ENCODE measurements at places on chromosomes 2 and 18.

- no peak for DNase-seq
Observed at GRCh38 chr2:190607014-190607597, 41.8 kb upstream of the NAB1 start.

- DNase-seq, result no peak
Observed at GRCh38 chr2:203551778-203552177, 16.7 kb upstream of the RAPH1 start.

GRCh38 chr18:55404832-55405465 is 183.0 kb downstream of the TCF4 start:
- no peak for DNase-seq

DNA sequence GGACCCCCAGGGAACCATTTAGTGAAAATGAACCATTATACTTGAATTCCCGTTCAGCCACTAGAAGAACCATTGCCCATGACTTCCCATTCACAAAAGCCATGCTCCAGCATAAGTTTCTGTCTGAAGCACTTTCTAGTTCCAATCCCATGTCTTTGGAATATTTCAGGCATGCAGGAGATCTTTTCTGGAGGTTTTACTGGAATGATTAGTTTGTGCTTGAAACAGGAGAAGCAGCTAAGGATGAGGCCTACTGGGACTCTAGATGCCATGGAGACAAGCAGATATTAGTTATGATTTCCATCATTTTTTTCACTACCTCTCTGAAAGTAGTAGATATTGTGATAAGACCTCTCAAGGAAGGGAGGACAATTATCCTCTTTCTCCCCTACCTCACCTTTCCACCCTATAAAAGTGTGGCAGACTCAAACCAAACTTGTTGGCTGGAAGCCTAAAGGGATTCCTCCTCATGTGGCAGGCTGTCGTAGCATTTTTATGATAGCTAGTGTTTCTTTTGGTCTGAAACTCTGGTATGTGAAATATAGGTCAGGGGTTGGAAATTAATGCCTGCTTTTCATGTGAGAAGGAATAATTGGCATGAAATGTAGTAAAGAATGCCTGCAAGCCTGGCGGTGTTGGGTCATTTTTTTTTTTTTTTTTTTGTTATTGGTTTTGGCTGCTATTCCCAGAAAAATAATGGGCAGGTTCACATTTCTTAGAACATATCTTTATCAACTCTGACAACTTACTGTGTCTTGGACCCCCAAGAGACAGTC is 29.3 kb upstream of the MMADHC start:
- no peak for DNase-seq

- no peak for DNase-seq
Observed at GRCh38 chr2:157696036-157696435, 67.4 kb upstream of the ACVR1C start.

GRCh38 chr2:101300836-101301235 is 7.7 kb downstream of the RNF149 start:
- DNase-seq, result no peak

DNA sequence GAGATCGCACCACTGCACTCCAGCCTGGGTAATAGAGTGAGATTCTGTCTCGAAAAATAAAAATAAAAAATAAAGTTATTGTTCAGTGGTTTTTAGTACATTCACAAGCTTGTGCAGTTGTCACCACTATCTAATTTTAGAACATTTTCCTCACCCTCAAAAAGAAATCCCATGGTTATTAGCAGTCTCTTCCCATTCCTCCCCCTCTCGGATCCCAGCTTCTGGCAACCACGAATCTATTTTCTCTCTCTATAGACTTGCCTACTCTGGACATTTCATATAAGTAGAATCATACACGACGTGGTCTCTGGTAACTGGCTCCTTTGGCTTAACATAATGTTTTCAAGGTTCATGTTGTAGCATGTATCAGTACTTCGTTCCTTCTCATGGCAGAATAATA is 38.6 kb downstream of the CABLES1 start:
- no peak for DNase-seq

DNA sequence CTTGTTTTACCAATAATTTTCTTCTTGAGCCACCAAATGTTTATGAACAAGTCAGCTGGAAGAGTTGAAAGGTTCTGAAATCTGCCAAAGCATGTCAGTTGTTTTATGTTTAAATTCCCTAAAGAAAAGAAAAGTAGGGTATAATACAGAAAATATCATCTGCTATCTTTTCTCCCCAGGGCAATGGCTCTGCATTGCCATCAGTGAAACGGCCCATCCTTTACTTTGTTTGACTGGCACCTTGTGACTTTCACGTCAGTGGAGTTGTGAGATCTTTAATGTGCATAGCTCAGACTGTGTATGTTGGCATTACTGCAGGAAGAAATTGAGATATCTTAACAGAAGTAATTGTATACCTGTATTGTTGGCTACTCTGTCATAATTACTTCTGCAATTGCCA is 239.9 kb downstream of the THSD7B start:
- no peak for DNase-seq

DNA sequence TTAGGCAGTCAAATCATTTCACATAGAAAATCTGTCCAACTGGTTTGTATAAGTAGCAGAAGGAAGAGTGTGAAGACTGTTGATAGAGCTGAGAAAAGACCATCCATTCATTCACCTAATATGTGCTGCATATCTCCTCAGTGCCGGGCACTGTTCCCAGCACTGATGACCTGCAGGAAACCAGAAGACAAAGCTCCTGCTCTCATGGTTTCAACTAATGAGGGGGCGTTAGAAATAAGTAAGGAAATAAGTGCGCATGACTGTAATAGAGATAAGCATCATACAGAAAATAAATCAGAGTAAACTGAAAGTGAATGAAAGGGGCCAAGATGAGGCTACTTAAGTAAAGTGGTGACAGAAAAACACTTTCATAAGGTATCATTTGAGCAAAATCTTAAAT is 427.5 kb upstream of the CDH20 start:
- no peak for DNase-seq

GRCh38 chr2:47653902-47654789 is 128.8 kb upstream of the MSH6 start:
- DNase-seq, result no peak

DNA sequence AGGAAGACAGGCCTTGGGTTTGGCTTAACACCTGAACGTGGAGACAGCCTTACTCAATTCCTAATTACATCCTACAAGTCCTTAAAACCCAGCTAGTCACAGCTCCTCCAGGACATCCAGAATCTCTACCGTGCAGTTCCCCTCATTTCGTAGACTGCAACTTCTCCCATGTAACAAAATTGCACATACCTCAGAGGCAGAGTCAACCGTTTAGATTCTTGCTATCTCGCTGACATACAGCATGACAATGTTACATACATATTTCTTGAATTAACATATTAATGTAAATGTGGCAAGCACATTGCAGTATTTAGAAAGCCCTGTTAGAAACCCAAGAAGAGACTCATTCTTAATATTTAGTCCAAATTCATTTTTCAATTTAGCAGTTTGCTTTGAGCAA is 358.7 kb downstream of the SETBP1 start:
- DNase-seq, result no peak

GRCh38 chr2:187078297-187078696 is 229.3 kb upstream of the ZSWIM2 start:
- DNase-seq, result no peak

DNA sequence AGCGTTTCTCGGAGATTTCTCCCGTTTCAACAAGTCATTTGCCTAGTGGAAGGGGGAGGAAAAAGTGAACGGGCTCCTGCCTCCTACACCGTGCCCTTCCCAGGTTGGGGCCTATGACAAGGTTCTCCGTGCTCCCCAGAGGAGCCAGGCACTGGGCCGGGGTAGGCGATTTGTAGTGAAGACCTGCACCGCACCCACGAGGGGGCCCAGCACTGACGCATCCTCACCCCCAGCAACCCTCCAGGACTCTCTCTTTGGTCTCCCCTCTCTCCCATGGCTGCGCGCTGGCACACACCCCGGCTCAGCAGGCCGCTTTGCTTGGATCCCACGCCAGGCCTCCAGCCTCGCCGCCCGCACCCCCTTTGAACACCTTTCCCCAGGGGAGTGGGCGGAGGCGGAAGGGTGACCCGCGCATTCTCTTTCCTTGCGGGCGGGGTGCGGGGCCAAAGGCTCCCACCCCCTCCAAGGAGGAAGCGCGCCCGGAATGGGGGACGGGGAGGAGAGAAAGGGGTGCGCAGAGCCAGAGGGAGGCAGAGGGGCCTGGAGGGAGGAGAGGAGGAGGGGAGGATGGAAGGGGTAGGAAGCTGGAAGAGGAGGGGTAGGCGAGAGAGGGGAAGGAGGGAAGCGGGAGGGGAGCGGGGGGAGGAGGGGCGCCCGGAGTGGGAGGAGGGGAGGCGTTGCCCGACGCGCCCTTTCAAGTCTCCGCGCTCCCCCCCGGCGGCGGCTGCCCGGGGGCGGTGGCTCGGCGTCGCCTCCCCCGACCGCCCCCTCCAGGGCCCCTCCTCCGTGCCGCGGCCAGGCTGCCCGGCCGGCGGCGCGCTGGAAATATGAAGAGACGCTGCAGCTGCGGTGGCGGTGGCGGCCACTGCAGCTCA is at the start of gene APCDD1:
TSS of gene APCDD1 (plus strand) at position 830 of the 875 bp plus-strand sequence. CDS start 347 bp downstream, outside the sequence.
- DNase-seq, result no peak

- no peak for DNase-seq
Observed at GRCh38 chr2:187475499-187476248, 27.6 kb upstream of the CALCRL start.

GRCh38 chr2:170588729-170589128 is 126.4 kb upstream of the SP5 start:
- DNase-seq, result no peak

DNA sequence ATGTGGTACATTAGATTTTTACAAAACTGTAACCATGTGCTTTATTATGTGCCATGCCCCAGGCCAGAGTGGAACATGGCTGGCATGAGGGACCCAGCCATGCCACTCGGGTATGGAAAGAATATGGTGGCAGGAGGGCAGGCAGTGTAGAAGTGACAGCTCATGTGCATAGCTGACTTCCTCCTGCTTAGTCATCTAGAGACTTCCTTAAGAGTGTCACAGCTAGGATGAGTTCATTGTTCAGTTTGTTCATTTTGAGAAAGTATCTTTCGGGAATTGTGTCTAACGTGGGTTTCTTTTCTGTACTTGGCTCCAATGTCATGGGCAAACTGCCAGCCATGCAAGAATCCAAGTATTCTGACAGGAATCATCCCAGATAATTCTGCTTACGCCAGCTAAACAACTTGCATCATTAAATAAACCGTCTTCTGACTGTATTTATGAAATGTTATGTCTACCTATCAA is 94.3 kb upstream of the ITGB6 start:
- DNase-seq, result no peak

- no peak for DNase-seq
Observed at GRCh38 chr2:239002954-239003623, 155.2 kb downstream of the TWIST2 start.

DNA sequence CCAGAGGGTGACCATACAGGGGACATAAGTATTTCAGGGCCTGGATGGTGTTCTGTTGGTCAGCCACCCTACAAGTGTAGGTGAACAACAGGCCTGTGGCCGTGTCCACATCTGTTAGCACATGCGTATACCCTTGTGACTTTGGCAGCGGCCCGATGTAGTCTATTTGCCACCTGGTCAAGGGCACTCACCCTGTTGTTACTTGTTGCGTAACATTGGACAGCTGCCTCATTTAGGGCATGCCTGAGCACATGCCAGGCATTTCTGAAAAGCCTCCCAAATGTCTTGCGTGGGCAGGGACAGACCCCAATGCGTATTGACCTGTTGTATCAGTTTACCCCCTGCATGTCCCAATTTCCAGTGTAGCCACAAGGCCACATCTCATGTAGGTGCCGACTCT is 235.0 kb downstream of the MBD5 start:
- no peak for DNase-seq

DNA sequence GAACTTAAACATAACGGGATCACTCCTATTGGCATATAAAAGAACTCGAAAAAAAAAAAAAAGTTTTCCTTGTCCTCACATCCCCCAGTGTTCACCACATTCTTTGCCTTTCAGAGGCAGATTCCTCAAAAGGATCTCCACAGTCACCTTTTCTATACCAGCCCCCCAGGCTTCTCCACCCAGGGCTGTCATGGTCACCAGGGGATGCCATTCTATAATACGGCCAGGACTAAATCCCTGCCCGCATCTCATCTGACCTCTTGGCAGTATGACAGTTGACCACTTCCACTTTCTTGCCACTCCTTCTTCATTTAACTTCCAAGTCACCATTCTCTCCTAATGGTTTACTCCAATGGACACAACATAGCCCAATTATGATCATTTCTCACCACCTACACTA is 29.3 kb downstream of the SOS1 start:
- no peak for DNase-seq

GRCh38 chr2:20137131-20137571 is 85.7 kb upstream of the LAPTM4A start:
- DNase-seq, result no peak

GRCh38 chr18:23826850-23827620 is 137.8 kb downstream of the LAMA3 start:
- DNase-seq, result no peak

DNA sequence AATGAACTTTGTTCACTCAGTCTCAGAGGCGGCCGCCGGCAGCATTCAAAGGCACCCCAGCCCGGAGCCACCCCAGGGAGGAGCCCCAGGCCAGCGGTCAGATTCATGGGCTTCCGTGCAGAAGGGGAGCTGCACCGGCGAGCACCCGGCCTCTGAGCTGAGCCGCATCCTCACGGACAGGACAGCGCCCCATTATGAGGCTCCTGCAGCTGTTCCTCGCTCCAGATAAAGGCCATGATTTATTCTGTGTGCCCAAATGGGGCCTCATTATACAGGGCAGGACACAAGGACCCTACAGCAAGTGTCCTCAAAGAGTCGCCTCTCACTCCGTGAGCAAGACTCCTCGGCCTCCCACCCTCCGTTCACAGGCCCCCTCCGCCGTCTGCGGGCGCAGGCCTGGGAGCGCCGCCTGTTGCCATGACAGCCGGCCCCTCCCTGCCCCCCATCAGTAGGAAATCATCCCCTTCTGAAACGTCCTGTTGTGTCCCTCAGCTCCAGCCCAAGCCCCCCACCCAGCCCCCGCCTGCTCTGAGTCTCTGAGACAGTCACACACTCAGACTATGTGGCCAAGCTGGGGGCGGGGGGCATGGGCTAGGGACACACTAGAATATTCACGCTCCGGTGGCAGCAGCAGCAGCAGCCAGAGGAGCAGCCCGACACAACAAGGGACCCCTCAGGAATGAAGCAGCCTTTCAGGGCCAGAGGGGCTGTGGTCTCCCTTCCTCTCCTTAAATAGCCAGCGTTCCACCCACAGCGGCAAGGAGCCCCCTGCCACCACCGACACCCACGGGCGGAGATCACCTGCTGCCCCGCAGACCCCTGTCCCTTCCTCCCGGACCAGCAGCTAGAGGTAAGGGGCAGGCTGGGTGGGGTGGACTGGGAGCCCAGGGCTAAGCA is at the start of gene GPR17:
TSS of gene GPR17 (plus strand) at position 759 of the 897 bp plus-strand sequence. CDS start 4,583 bp downstream, outside the sequence.
- no peak for DNase-seq

- no peak for DNase-seq
Observed at GRCh38 chr2:203873921-203874631, 6.5 kb downstream of the CTLA4 start.
